ENCODE measurements at places on chromosomes 5 and 9.

DNA sequence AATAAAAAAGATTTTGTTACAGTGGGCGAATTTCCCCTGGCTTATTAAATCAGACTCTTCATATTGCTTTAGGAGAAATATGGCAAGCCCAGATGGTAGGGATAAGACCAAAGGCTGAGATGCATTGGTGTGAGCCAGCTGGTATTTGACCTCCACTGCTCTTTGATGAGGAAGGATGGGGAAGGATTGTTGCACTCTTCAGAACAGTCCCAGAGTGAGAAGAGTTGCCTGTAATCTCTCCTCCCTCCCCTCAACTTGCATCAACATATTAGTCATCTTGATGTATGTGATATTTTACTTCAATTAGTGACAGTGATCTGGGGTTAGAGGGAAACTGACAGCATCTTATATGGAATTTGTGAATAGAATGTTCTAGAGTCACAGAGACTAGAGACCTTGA is 136.6 kb downstream of the ADAMTS12 start:
- no peak for DNase-seq

DNA sequence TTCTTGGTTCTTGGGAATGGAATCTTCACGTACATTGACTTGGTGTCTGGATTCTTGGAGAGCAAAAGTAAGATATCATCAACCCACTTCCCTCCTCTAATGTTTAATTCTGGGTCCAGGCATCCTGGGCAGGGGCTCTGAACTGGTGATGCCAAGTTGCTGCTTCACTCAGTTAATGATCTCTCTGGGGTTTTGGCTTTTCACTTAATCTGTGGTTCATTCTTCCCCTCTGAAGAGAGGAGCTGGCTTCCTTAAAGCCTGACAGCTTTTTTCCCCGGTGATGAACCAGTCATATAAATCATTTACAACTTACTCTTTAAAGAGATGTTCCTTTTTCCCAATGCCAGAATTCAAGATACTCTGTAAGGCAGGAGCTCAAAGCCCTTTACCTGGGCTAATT is 65.9 kb downstream of the ARHGAP26 start:
- DNase-seq, result no peak

DNA sequence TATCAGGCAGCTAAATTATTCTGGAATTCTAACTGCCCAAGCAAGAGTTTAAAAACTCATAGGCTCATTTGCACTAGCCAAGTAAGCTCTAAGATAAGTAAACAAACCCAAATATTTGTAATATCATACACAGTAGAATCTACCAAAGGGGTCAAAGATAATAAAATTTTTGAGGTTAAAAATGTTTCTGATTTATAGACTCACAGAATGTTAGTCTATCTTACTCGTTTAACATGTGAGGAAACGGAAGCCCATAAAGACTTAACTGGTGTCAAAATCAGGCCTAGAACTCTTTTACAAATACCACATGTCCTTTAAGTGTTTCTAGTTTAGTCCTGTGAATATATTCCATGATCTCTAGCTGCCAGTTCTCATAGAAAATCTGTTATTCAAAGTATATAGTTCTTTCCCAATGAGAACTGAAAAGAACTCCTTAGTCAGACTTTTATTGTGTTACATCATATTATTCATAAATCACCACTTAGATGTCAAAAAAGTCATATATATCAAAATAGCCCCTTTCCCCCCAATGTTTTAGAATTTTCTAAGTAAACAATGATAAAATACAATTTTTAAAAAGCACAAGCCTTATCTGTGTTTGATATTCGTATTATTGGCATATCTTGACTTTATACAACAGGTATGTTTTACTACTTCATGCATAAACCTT is 13.9 kb downstream of the RAB14 start:
- DNase-seq, result no peak

- no peak for DNase-seq
These were observed 731.9 kb downstream of the MTRR start for GRCh38 chr5:8600843-8601242.

GRCh38 chr5:108650997-108651396 is 96.7 kb upstream of the FER start:
- no peak for DNase-seq

GRCh38 chr9:104417296-104417695 is 86.8 kb upstream of the OR13F1 start:
- no peak for DNase-seq

DNA sequence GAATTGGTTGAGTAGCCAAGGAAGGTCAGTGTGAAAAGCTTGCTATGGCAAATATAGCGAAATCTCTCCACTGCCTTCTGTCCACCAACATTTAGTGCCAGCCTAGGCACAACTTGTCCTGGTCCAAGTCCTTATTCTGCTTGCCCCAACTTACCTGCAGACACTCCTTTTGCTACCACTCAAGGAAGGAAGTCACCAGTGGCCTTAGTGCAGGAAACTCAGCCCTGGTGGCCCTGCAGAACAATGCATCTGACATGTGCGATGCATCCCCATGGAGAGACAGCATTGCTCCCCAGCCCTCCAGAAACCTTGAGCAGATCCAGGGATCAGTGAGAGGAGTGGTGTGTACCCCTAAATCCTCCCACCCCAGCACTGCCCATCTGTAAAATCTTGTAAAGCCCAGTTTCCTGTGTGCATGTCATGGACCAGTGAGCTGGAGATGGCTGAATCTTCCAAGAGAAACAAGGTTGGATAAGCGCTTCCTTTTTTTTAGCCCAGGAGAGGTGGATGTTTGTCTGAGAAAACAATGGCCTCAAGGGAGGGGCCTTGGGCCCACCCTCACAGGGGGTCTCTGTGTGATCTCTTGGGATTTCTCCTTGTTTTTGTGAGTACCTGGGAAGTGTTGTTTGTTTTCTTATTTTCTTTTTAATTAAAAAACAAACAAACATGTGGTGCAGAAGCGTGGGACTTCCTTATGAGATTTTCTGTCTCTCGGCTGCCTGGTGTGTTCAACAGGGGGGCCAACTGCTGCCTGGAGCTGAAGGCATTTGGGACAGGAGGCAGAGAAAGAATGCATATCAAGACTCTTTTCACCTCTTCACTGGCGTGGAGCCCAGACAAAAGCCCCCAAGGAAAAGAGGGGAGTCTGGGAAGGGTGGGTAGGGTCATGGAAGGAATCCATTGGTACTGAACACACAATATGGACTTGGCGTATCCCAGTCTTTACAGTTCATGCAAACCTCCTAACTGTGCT is 3.6 kb downstream of the FOXI1 start:
- no peak for DNase-seq

DNA sequence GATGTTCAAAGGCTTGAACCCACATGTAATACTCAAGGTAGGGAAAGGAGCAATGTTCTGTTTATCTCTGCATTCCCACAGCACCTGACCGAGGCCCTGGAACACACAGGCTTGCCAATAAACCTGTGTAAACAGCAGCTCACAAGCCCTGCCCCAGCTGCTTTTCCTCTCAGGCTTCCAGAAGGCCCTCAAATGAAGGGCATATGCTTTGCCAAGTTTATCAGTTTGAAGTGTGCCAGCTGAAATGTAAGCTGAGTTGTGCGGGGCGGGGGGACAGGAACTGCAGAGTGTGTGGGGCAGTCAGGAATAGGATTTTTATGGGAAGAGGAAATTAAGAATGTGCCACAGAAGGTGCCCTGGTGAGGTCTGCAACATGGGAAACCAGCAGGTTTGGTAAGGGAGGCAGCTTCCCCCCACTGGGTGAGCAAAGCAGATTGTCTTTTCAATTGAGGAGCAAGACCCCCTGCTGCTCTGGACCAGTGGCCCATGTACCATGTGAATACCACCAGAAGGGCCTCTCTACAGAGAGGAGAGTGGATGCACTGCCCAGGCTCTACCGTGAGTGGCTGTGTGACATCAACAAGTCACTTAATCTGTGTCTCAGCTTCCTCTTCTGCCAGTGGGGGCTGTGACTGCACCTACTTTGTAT is 194.8 kb downstream of the SPOCK1 start:
- DNase-seq, result no peak

DNA sequence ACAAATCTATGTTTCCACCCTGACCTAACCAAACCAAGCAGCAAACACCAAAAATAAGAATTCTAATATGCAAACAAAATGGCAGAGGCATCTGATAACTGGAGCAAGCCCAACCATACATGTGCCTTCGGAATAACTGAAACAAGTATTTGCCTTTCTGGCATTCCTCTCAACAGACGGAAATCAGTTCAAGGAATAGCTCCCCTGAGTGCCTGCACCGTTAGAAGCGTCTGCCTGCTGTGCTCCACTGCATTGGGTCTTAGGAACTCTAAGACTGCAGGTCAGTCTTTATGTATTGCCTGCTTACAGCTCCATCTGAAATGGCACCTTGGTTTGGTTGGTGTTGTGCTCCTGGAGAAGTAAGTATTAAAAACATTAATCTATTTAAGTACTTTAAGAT is 98.5 kb downstream of the MRPS27 start:
- no peak for DNase-seq

- no peak for DNase-seq
These were observed 5.0 kb downstream of the SMAD5 start for GRCh38 chr5:136137497-136138220.

DNA sequence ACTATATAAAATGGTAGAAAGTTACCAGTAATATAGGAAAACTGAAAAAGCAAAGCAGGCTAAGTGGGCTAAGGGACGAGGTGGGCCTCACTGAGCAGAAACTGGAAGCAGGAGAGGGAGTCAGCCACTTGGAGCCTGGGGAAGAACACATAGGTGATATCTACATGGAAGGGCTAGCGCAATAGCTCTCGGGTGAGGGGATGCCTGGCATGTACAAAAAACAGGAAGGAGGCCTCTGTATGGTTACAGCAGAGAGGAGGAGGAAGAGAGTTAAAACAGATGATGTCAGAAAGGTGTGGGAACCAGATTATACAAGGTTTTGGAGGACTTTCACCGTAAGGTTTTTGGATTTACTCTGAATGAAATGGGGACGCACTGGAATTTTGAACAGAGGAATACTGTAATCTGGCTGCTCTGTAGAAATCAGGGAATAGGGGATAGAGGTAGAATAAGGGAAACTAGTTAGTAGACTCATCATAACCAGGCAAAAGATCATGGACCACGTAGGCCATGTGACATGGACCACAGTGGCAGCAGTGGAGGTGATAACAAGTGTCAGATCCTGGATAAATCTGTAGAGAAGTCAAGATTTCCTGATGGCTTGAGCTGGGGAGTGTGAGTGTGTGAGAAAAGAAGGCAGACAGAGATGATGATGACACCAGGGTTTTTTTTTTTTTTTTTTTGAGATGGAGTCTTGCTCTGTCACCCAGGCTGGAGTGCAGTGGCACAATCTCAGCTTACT is 52.5 kb downstream of the FNBP1 start:
- DNase-seq, result no peak

- peak; percentile 67 for DNase-seq
These were observed 8.7 kb downstream of the FAM193B start for GRCh38 chr5:177545487-177546257.

- no peak for DNase-seq
These were observed 37.9 kb upstream of the SRP19 start for GRCh38 chr5:112823181-112823580.

- no peak for DNase-seq
These were observed 4.0 kb downstream of the GLDC start for GRCh38 chr9:6641561-6641960.

DNA sequence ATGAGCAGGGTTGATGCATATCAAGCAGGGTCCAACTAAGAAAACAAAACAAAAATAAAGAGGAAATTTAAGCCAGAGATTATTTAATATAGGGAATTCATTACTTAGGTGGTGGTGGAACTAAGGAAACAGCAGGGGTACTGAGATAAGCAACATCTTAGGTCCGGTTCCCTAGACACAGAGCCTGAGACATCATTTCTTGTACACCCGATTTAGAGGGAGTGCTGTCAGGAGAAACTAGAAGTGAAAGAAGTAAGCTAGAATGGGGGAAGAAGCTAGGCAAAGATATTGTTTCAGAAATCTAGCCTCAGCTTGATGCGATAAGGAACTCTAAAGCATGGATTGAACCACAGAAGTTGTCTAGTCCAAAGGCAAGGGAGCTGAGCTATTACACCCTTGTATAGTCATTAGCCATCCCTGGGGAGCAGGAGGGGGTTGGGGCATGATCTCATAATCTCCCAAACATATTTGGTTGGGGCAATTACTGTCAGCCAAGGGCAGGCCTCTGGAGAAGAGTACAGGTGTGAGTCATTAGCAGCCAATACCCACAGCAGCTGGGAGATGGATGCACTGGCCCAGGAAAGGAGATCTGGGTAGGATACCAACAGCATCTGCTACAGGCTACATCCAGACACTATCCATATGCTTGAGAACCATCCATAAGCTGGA is 194.5 kb downstream of the ARL15 start:
- no peak for DNase-seq

DNA sequence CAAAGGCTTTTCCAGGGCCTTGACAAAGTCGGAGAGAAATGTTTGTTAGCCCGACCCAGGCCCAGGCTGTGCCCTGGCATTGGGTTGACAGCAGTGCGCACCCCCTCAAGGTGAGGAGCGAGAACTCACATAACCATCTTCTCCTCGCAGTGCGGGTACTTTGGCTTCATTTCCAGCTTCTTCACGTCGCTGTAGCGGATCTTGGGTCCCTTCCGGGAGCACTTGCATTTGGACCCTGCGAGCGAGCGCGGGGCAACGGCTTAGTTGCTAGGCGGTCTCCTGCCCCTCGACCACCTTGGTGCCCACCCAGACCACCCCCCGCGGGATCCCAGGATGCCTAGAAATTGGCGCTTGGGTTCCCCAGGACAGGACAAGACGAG is 496 bp downstream of the CXCL14 start:
- no peak for DNase-seq

DNA sequence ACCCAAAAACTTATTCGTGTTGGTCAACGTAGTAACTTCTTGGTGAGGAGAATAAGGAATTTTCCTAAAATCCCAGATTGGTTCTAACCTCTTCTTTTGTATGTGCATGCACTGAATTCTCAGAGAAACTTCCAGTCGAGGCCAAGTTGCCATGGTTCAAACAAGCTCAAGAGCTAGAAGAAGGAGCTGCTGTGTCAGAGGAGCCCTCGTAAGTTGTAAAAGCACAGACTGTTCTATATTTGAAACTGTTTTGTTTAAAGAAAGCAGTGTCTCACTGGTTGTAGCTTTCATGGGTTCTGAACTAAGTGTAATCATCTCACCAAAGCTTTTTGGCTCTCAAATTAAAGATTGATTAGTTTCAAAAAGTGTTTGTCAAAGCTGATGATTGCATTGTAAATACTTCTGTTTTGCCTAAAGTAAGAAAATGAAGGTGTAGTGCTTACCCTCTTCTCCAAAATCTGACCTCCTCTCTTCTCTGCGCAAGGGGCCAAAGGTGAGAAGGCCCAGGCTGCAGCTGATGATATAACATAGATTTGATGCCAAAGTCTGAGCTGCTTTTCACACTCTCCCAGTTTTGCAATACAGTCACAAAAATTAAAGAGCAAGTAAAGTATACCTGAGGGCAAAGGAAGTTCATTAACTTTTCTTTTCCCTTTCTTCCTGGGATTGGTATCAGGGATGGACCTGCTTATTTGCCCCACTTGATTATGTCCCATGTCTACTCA is 210.8 kb downstream of the ADAMTSL1 start:
- DNase-seq, result no peak

- peak; percentile 21 for DNase-seq
These were observed at the start of gene NNT for GRCh38 chr5:43602461-43603343. Gene NNT, plus strand, starts transcription at chr5:43603180. Its CDS starts 6,016 bp downstream, at chr5:43609196.

- no peak for DNase-seq
These were observed 297.1 kb downstream of the KCTD16 start for GRCh38 chr5:144467792-144468191.

All from GM04503 (cell line).